Bone marrow (tissue), 2 donors: ENCODE measurements at places on chromosomes 7 and 10.

DNA sequence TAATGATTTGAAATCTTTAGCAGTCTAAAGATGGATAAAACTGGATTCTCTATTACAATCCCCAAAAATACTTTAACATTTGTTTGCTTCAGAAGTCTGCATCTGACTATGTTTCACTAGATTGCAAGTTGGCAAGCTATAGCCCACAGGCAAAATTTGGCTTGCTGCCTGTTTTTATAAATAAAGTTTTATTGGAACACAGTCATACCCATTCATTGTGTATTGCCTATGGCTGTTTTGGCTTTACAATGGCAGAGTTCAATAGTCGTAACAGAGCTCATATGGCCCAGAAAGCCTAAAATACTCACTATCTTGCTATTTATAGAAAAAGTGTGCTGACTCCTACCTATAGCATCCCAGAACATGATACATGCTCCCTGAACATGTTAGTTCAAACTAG is 89.0 kb upstream of the GPR141 start:
- DNase-seq = no peak

DNA sequence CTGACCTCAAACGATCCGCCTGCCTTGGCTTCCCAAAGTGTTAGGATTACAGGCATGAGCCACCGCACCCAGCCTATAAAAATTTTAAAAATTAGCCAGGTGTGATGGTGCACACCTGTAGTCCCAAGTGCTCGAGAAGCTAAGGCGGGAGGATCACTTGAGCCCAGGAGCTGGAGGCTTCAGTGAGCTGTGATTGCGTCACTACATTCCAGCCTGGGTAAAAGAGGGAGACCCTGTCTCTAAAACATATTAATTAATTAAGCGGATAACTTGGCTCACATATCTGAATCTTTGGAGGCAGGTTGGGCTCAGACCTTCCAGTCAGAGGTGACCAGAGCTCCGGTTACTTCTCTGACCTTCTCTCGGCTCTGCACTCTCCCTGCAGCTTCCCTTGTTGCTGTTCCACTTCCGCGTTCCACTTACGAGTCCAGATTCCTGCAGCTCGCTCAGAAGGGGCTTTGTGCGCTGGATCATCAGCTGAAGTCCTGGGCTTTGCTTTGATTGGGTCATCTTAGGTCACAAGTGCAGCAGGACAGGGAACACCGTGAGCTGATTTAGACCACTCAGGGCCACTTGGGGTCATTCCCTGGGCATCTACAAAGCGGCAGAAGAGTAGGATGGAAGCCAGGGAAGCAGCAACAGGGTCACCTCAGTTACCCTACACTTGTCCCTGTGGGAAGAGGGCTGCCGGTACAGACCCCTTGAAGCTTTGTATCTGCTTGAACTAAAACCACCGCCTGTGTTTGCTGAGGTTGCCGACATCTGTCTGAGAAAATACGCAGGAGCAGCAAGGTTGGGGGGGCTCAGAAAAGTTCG is 2.0 kb upstream of the ARPC1B start:
- DNase-seq = no peak

- no peak for DNase-seq
These were observed 100.4 kb downstream of the RGS10 start for GRCh38 chr10:119441921-119442757.

- DNase-seq = no peak
These were observed 3.5 kb downstream of the PDLIM1 start for GRCh38 chr10:95287281-95287680.
